ENCODE measurements at places on chromosomes 4 and X. TPM values are rescaled to one million over a fixed set of nuclear protein-coding genes. Genes with fewer than 3 reads are reported as not detected.

UGT2B15 gene
- total RNA-seq: not detected

FABP2 gene
- not detected for total RNA-seq

MAGEA9B gene
- total RNA-seq: not detected

PCDH18 gene
- total RNA-seq: not detected

NXF2B gene
- not detected for total RNA-seq

CENPVL2 gene
- not detected for total RNA-seq

PGAM4 gene
- not detected for total RNA-seq

FRMD7 gene
- not detected for total RNA-seq

SOX3 gene
- total RNA-seq: not detected

ADH1A gene
- total RNA-seq: not detected

RTL9 gene
- total RNA-seq: not detected

ADRA2C gene
- not detected for total RNA-seq

IL13RA1 gene
- total RNA-seq: not detected

EDA2R gene
- total RNA-seq: 5.4 TPM

DCAF16 gene
- total RNA-seq: 56.4 TPM

TMSB15A gene
- total RNA-seq: 0.56 TPM

HTN3 gene
- total RNA-seq: not detected

ATP8A1 gene
- total RNA-seq: 43.8 TPM

NAP1L2 gene
- total RNA-seq: 1.6 TPM

CENPE gene
- total RNA-seq: 73.3 TPM

SMARCA5 gene
- total RNA-seq: 51.8 TPM

SH3RF1 gene
- total RNA-seq: 0.35 TPM

ACOX3 gene
- 13.0 TPM for total RNA-seq

DCAF12L2 gene
- not detected for total RNA-seq

NAA11 gene
- not detected for total RNA-seq

EOLA2 gene
- 53.4 TPM for total RNA-seq

TSC22D3 gene
- total RNA-seq: 57.2 TPM

CLGN gene
- total RNA-seq: not detected

MAGEB17 gene
- not detected for total RNA-seq

ADAM29 gene
- not detected for total RNA-seq

CXorf51A gene
- total RNA-seq: not detected

IQSEC2 gene
- 0.40 TPM for total RNA-seq

ERAS gene
- not detected for total RNA-seq

HEPH gene
- total RNA-seq: not detected

HOPX gene
- total RNA-seq: 208 TPM
